ENCODE measurements at places on chromosomes 3 and 15.

DNA sequence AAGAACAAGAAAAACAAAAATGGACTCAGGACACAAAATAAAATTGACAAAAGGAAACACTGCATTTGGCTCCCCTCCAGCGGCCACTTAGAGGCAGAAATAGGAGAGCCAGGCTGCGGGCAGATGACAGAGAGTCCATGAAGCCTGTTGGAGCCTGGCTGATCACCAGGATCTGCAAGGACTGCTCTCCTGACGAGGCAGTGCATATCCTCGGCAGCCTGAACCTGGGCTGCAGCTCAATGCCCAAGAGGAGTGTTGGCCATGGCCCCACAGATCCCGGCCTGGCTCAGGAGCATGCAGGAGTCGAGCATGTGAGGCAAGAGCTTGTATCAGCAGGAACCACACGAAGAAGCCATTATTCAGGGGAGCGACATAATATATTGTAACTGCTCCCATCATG, 199.8 kb downstream of the STT3B start:
- no peak overlapping the region for H3K4me3 ChIP-seq
- no peaks in the 10 kb centered on the region for H3K27me3 ChIP-seq
- H3K4me1 ChIP-seq, result peaks cover 2% of the 10 kb centered on the region
- DNase-seq, result no peak
- H3K27ac ChIP-seq, result no peak overlapping the region

- H3K36me3 ChIP-seq, result no peaks in the 10 kb centered on the region
- H3K4me3 ChIP-seq, result no peak overlapping the region
- no peaks in the 10 kb centered on the region for H3K27me3 ChIP-seq
- no peak overlapping the region for H3K27ac ChIP-seq
- H3K4me1 ChIP-seq, result no peaks in the 10 kb centered on the region
- no peak for DNase-seq
Observed at GRCh38 chr3:187434524-187434923, 66.3 kb downstream of the RTP4 start.

- H3K4me1 ChIP-seq, result no peaks in the 10 kb centered on the region
- H3K4me3 ChIP-seq, result no peak overlapping the region
- no peak for DNase-seq
- H3K36me3 ChIP-seq, result no peaks in the 10 kb centered on the region
- no peaks in the 10 kb centered on the region for H3K27me3 ChIP-seq
- H3K27ac ChIP-seq, result no peak overlapping the region
Observed at GRCh38 chr3:105085506-105085905, 281.2 kb upstream of the ALCAM start.

GRCh38 chr15:68768321-68768720, 52.4 kb downstream of the ANP32A start:
- no peak for DNase-seq
- H3K4me3 ChIP-seq, result no peak overlapping the region
- no peaks in the 10 kb centered on the region for H3K36me3 ChIP-seq
- no peaks in the 10 kb centered on the region for H3K4me1 ChIP-seq
- no peak overlapping the region for H3K27ac ChIP-seq

DNA sequence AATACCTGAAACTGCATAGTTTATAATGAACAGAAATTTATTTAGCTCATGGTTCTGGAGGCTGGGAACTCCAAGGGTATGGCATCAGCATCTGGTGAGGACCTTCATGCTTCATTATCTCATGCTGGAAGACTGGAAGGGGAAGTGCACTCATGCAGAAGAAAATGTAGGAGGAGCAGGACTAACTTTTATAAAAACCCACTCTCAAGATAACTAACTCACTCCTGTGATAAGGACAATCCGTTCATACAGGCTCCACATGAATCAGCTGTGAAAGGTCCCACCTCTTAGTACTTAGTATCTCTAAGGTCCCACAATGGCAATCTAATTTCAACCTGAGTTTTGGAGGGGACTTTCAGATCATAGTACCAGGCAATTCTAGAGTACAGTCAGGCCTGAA, 33.6 kb upstream of the APH1B start:
- H3K27ac ChIP-seq, result peak overlapping the region; percentile 74
- no peak overlapping the region for H3K4me3 ChIP-seq
- H3K27me3 ChIP-seq, result no peaks in the 10 kb centered on the region
- DNase-seq, result no peak
- peaks cover 6% of the 10 kb centered on the region for H3K4me1 ChIP-seq

DNA sequence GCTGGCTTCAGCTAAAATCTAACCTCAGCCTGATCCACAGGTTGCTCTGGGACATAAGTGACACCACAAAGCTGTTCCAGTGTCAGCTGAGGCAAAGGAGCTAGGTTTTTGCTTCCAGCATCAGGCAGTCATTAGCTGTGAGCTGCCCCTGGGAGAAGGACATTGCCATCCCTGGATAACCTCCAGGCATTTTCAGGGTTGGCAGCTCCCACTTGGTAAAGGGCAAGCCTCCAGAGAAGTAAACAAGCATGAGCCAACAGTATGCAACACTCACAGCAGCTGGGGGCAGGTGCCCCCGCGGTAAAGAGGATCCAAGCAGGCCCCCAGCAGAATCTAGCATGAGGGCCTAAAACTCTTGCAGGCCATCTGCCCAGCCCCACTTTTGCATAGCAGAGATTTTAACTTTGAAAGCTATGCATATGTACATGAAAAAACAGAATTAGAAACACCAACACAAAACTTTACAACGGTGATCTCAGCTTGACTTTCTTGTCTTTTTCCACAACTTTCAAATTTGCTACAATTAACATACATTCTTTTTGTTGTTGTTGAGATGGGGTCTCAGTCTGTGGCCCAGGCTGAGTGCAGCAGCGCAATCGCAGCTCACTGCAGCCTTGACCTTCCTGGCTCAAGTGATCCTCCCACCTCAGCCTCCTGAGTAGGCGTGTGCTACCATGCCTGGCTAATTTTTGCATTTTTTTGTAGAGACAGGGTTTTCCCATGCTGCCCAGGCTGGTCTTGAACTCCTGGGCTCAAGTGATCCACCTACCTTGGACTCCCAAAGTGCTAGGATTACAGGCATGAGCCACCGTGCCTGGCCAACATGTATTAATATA, 83.8 kb upstream of the TPM1 start:
- no peak overlapping the region for H3K27ac ChIP-seq
- peaks cover 15% of the 10 kb centered on the region for H3K27me3 ChIP-seq
- H3K4me1 ChIP-seq, result peaks cover 15% of the 10 kb centered on the region
- DNase-seq, result no peak

- H3K36me3 ChIP-seq, result no peaks in the 10 kb centered on the region
- H3K27ac ChIP-seq, result no peak overlapping the region
- peak; percentile 85 for DNase-seq
- no peak overlapping the region for H3K4me3 ChIP-seq
Observed at GRCh38 chr3:140953028-140953960, 11.7 kb downstream of the SLC25A36 start.

GRCh38 chr3:120052677-120053076, 41.6 kb downstream of the GSK3B start:
- no peaks in the 10 kb centered on the region for H3K4me1 ChIP-seq
- no peaks in the 10 kb centered on the region for H3K27me3 ChIP-seq
- no peak overlapping the region for H3K27ac ChIP-seq
- no peak for DNase-seq
- H3K4me3 ChIP-seq, result no peak overlapping the region

DNA sequence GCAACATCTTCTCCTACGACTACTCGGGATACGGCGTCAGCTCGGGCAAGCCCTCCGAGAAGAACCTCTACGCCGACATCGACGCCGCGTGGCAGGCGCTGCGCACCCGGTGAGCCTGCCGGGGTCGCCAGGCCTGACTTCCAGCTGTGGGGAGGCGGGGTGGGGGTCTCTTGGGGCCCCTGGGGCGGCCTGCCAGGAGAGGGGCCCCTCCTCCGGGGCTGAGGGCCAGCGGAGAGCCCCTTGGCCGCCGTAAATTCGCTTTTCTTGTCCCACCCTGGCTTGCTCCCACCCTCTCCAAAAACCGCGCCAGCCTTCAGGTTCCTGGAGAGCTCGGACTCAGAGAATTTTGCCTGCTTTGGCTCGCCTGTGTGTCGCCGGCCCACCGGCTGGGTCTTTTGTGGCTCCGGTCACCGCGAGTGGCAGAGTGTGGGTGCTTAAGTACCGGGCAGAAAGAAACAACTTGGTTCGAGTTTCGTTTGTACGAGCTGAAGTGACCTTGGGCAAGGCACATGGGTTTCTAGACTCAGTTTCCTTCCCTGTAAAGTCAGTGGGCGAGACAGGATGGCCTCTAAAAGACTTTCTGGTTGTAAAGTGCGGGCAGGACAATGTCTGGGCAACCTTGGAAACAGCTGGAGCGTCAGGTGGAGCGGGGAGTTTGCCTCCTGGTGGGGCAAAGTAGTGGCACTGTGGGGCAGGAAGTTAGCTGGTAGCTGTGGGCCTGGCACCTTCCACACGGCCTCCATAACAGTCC, 976 bp downstream of the ABHD17C start:
- H3K4me1 ChIP-seq, result peaks cover 9% of the 10 kb centered on the region
- H3K27me3 ChIP-seq, result no peaks in the 10 kb centered on the region
- peak overlapping the region; percentile 76 for H3K4me3 ChIP-seq
- peak; percentile 43 for DNase-seq

GRCh38 chr15:93105485-93105884, 16.5 kb upstream of the RGMA start:
- no peaks in the 10 kb centered on the region for H3K36me3 ChIP-seq
- no peaks in the 10 kb centered on the region for H3K27me3 ChIP-seq
- no peak for DNase-seq
- H3K27ac ChIP-seq, result no peak overlapping the region

GRCh38 chr3:141557961-141558706, 71.3 kb downstream of the RASA2 start:
- peak; percentile 30 for DNase-seq
- H3K36me3 ChIP-seq, result peaks cover 57% of the 10 kb centered on the region
- peaks cover 1% of the 10 kb centered on the region for H3K4me1 ChIP-seq
- H3K27ac ChIP-seq, result no peak overlapping the region
- no peak overlapping the region for H3K4me3 ChIP-seq
- H3K27me3 ChIP-seq, result no peaks in the 10 kb centered on the region

DNA sequence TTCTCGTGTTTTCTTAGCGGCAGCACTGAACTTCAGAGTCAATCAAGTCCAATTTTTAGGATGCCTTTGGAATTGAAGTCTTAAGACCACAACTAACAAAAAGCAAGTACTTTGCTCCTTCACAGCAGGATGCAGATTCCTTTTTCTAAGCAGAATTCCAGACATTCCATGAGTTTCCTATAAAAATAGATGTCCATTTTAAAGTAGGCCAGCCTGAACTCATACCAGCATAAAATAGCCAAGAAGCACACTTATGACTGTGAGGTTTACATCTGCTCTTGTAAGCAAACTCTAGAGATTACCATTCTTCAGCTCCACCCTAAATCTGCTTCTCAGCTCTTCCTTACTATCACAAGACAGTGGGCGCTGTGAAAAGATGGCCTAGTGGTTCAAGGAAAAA, 85.8 kb downstream of the THBS1 start:
- DNase-seq, result peak; percentile 43
- no peaks in the 10 kb centered on the region for H3K27me3 ChIP-seq
- H3K4me1 ChIP-seq, result peaks cover 6% of the 10 kb centered on the region
- H3K4me3 ChIP-seq, result no peak overlapping the region

DNA sequence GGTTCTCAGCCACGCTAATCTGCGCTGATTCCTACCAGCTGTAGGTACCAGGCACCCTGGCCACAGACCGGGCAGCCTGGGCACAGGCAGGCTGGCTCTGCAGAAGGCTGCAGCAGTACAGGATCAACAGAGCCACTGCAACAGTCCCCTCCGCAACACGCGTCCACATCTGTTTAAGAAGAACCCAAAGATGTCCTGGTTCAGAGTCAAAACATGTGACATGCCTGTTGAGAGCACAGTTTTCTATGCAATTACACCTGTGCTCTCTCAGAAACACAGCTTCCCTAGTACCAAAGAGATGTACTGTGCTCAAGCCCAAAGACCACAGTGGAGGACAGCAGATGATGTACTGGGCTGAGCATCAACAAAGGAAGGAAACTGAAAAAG, 18.8 kb downstream of the LRIG1 start:
- no peak overlapping the region for H3K27ac ChIP-seq
- H3K27me3 ChIP-seq, result no peaks in the 10 kb centered on the region
- H3K4me1 ChIP-seq, result peaks cover 33% of the 10 kb centered on the region
- peaks cover 3% of the 10 kb centered on the region for H3K36me3 ChIP-seq
- no peak for DNase-seq

DNA sequence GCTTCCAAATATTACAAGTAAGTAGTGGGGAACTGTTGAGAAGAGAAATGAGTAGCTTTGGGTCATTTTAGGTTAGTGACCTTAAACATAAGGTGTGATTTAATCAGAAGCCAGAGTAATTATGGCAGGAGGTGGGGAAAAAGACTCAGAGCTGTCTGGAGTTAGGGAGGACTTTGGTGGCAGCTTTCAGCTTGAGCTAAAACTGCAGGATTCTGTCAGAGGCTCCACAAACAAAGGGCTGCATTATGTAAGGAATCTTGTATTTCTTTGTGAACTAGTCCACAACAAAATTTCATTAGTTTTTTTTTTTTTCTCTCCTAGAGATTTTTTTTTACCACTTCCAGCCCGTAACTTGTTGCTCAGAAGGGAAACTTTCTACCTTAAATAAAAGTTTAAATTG, 345.3 kb downstream of the TIGIT start:
- DNase-seq, result no peak
- H3K4me1 ChIP-seq, result no peaks in the 10 kb centered on the region

DNA sequence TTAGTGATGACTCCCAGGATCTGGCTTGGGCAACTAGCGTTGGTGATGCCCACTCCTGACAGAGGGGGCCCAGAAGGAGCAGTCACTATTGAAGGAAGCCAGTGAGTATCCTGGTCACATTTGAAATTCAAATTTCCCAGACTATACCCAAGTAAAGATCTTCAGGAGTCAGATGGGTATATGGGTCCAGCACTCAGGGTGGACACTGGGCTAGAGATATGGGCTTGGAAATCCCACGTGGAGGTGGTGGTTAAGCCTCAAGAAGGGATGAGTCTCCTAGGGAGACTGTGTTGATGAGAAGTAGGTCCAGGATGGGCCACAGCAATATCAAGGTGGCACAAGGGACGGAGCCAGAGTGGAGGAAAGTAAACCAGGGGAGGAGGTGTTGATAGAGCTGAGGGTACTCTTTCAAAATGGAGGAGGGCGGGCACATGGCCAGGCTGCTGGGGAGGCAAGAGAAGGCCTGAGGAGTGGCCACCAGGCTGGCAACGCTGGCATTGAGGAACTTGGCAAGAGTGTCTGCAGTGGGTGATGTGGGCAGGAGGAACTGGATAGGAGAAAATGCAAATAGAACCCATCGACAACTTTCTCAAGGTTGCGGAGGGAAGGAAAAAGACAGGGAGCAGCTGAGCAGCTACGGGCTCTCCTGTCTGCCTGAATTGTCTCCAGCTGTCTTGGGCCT, 3.7 kb upstream of the SLCO2A1 start:
- peaks cover 15% of the 10 kb centered on the region for H3K4me1 ChIP-seq
- H3K4me3 ChIP-seq, result no peak overlapping the region
- H3K27ac ChIP-seq, result no peak overlapping the region
- H3K27me3 ChIP-seq, result peaks cover 36% of the 10 kb centered on the region
- no peak for DNase-seq
